ENCODE measurements at places on chromosomes 2 and 18. TPM values are rescaled to one million over a fixed set of nuclear protein-coding genes. Genes with fewer than 3 reads are reported as not detected.

Gene RESP18
- not detected for total RNA-seq

DNA sequence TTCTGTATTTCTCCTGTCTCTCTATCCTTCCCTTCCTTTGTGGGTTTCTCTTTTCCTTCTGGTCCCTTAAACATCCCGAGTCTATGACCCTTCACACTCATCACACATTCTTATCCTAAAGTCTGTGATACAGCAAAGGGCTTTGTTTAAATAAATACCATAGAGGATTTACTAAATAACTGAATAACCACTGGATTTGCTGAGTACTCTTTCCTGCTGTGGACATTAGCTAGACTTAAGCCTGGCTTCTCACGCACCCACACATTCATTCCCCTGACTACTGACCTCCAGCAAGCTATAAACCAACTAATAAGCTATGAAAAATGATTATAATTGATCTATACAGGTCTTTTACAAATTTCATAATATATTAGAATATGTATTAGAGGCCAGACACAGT, 76.6 kb downstream of the COL4A3 start:
- no peak for DNase-seq

Gene NT5DC4
- total RNA-seq, result not detected

Gene ITGA4
- 6.1 TPM for total RNA-seq

DNA sequence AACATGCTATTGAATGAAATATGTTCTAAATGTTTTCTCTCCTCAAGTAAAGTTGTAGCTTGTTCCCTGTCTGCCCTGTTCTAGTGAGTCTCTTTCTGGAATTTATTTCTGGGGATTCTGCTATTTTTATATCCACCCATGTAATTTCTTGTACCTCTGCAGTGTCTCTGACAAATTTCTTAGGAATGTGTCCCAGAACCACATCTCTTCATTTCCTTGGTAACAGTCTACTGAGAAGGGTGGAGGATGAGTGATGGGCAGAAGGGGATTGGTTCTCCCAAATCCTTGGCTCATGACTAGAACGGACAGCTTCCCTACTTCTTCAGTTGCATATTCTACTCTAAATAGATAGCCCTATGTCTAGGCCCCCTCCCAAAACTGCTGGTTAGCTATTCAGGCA, 490.6 kb upstream of the LINC00305 start:
- no peak for DNase-seq

- DNase-seq, result no peak
Measured at GRCh38 chr2:3128786-3129185, 248.8 kb downstream of the EIPR1 start.

- no peak for DNase-seq
Measured at GRCh38 chr2:25241452-25241851, 73.1 kb upstream of the POMC start.

Gene ARHGEF33
- total RNA-seq, result 0.38 TPM

Gene SKA1
- 1.5 TPM for total RNA-seq

Gene PLCD4
- total RNA-seq, result 4.2 TPM

Gene CHRNG
- total RNA-seq, result not detected

DNA sequence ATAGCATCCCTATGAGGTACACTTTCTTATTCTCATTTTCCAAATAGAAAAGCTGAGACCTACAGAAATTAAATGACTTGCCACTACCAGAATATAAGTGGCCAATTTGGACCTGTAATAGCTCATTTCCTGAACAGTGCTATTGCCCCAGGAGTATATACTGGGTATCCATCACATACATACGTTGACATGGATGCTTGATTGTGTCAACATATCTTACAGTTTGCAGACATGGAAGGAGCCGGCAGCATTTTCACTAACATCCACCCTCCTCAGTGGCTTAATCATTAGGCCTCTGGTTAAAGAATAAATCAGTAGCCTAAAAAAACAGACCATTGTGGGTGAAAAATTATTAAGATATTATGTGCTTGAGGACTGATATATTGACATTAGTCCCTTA, 829.3 kb downstream of the LRP1B start:
- DNase-seq, result no peak

GRCh38 chr2:109320195-109320922, 191.4 kb downstream of the SH3RF3 start:
- no peak for DNase-seq

DNA sequence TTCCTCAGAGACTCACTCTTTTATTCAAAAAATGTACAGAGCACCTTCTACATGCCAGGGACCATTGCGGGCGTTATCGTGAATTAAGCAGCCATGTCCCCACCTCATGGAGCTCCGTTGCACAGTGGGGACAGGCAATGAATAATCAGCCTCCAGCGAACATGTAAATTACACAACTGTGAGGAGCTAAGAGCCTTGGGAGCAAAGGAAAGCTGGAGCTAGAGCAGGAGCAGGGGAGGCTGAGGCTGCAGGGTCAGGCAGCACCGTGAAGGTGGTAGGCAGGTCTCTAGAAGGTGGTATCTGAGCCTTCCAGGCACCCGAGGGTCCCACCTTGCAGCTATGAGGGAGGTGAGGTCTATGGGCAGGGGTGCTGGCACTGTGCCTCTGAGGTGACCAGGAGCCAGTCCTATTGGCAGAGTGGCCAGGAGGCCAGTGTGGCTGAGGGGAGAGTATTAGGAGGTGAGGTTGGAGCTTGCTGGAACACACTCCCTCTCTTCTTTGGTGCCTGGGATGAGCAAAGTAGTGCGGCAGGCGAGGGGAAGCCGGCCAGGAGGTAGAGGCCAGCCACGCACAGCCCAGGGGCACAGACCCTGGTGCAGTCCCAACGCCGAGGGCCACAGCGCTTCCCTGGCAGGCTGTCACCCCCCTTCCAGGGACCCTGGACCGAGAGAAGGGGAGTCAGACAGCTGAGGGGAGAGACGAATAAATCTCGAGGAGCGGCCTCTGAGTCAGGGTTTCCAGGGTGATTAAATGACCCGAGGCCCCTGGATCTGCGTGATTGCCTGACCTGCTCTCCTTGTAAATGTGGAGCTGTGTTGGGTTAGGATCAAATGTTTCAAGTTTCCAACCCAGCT, 167.3 kb downstream of the SEPTIN10 start:
- DNase-seq, result no peak

Data from esophagus squamous epithelium (tissue), 5 donors.